Kasumi-1 (cell line): ENCODE measurements at places on chromosomes 6 and 20.

- no peak for DNase-seq
Observed at GRCh38 chr6:15255481-15255880, 9.6 kb downstream of the JARID2 start.

DNA sequence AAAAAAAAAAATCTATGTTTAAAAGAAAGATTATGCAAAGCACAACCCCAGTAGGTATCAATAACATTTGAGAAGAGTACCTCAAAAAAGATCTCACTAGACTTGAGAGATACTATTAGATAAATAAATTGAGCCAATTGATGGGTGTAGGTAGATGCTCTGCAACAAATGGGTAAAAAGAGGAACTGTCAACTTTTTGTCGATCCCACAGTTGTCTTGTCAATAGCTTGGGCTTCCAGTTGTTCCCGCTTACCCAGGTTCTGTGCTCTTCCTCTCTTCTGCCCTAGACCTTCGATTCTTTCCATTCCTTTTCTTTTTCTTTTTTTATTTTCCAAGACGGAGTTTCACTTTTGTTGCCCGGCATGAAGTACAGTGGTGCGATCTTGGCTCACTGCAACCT is 226.9 kb downstream of the SOX4 start:
- DNase-seq: no peak

GRCh38 chr6:2751871-2752270 is 1.1 kb upstream of the MYLK4 start:
- peak; percentile 68 for DNase-seq

GRCh38 chr20:3163099-3164042 is 3.7 kb upstream of the FASTKD5 start:
- no peak for DNase-seq

DNA sequence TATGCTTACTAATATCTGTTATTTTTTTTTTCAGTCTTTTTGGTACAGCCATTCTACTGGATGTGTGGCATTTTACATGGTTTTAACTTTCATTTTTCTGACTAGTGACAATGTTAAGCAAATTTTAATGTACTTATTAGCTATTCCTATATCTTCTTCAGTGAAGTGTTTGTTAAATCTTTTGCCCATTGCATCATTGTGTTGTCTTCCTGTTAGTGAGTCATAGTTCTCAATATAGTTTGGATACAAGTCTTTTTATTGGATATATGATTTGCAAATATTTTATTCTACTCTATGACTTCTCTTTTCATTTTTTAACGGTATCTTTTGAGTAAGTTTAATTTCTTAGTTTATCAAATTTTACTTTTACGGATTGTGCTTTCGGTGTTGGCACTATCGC is 519.4 kb downstream of the CDKAL1 start:
- no peak for DNase-seq

DNA sequence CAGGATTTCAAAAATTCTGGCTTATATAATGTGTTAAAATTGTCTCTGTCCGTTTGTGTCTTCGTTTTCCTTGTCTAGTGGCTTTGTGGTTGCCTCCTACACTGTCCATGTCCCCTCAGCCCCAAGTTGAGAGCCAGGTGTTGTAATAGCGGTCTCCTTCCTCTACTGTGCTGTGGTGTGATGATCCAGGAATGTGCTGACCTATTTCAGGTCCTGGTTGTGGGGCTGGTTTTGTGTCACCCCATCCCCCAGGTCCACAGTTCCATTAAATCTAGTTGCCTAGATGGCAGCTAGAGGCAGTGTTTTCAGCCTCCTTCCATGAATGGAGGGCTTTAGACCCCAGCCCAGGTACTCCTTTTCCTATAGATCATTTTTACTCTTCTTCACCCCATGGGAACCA is 128.7 kb downstream of the DNAH8 start:
- DNase-seq: no peak

DNA sequence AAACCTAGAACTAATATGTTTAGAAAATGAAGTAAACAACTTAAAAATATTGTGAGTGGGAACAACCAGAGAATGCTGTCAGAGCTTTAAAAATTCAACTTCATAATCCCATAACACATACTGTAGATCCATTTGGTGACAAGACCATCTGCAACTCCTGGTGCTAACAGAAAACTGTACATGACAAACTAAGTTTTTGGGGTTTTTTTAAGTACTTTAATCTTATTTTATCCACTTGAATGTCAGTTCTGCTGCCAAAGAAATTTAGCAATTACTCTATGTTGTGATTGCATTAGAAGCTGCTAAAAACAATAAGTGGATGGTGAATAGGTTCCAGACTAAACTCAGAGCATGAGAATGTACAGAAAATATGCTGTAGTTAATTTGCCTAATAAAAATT is 345.4 kb downstream of the COL12A1 start:
- DNase-seq: no peak
